ENCODE measurements at places on chromosomes 6 and 20. TPM values are rescaled to one million over a fixed set of nuclear protein-coding genes. Genes with fewer than 3 reads are reported as not detected.

DNA sequence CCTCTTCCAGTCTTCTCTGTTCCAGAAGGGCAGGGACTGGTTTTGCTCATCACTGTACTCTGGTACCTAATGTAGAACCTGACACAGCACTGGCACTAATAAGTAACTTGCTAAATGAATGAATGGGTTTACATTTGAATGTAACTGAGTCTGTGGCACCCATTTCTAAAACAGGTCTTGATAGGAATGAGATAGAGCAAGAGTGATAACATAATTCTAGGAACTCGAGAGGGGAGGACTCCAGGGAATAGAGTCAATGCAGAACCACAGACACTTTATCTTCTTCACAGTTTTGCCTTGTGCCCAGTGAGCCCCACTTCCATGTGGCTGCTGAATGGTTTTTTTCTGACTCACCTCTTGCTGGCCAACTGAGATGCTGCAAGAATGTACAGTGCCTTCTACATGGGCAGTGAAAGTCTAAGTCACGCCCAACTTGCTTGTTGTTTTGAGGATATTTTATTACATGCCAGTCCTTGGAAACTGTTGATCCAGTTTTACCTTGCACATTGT, 61.1 kb downstream of the TBC1D7 start:
- DNase-seq = no peak

GRCh38 chr20:64090165-64090564, 6.0 kb upstream of the LKAAEAR1 start:
- no peak for DNase-seq

DNA sequence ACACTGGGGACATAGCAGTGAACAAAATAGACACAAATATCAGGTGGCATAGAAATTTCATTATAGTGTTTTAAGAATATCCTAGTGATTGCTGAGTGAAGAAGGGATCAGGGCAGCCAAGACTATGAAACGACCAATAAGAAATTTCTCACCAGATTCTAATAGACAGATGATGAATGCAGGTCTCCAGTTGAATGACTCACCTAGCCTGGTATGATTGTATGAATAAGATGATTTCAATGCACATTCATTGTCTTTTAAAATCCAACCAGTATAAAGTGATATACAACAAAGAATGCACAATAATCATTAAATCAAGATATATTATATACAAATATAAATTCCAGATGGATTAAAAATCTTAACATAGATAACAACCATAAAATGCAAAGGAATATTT, 124.5 kb upstream of the TENT5A start:
- DNase-seq = no peak

DNA sequence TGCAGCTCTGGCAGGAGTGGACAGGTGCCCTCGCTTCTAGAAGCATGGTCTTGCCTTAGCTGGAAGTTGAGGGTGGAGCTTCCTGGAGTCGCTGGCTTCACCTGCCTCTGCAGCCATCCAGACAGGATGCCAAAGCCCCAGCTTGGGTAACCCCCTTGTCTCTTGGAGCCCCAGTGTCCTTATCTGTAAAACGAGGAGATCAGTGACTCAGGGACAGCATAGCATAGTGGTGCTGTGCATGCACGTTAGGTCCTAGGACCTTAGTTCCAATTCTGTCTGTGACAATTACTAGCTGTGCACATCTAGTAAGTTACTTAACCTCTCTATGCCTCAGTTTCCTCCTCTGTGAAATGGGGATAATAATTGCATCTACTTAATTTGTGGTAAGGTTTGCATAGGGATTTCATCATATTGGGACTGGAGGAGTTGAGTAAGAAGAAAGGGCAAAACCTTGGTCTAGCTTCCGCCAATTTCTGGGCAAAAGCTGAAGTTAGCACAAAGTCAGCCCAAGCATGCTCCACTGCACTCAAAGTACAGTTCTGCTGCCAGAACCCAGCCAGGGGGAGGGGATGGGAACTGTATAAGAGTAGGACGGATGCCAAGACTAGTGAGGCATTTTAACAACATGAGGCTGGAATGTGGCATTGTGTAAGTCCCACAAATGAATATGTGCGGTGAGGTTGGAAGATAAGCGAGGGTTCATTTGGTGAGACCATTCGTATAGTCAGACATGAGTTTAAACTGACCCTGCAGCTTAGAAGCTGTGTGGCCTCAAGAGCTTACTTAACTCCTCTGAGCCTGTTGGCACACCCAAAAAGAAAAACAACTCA, 24.5 kb downstream of the TOX2 start:
- peak; percentile 72 for DNase-seq

DNA sequence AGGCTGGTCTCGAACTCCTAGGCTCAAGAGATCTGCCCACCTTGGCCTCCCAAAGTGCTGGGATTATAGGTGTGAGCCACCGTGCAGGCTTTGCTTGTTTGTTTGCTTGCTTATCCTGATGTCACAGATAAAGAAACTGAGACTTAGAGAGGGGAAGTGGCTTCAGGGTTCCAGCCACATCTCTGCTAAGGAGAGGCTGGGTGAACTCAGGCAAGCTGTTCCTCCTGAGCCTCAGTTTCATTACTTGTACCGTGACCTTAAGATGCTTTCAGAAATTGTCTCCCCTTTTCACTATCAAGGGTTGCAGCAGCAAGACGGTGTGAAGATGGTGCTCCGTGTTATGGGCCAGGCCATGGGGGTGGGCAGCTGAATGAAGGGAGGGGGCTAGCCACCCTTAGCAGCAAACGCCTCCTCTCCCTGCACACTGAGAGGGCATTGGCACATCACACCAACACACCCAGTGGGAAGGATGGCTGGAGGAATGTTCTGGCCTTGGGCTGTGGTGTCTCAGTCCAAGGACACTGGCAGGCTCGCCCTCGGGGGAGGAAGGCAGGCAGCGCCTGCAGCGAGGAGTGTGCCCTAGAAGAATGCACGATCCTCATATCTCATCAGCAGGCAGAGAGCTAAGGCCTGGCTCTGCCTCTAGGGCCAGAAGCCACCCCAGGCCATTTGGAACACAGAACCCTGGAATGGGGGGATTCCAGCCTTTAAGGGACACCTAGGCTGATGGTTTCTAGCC, 48.2 kb upstream of the TLDC2 start:
- DNase-seq = no peak

DNA sequence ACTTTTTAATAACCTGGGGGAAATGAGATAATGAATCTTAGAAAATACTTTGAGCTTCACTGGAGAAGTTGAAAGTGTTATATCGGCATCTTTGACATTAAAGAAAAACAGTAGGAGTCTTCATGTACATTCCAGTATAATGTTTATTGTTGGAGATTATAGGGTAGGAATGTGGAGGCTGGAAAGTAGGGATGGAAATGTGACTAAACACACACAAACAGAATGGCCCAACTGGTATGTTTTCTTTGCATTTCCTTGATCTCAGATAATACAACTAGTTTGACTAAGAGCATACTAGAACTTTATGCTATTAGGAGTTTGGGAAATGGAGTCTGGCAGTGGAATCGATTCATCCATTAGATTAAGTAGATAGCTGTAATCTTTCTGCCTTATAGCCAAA, 10.1 kb upstream of the BAG2 start:
- DNase-seq = no peak

- no peak for DNase-seq
Measured at GRCh38 chr6:19041906-19042305, 654.8 kb downstream of the RNF144B start.

- DNase-seq = no peak
Measured at GRCh38 chr6:91240878-91241603, 654.2 kb upstream of the MAP3K7 start.

DNA sequence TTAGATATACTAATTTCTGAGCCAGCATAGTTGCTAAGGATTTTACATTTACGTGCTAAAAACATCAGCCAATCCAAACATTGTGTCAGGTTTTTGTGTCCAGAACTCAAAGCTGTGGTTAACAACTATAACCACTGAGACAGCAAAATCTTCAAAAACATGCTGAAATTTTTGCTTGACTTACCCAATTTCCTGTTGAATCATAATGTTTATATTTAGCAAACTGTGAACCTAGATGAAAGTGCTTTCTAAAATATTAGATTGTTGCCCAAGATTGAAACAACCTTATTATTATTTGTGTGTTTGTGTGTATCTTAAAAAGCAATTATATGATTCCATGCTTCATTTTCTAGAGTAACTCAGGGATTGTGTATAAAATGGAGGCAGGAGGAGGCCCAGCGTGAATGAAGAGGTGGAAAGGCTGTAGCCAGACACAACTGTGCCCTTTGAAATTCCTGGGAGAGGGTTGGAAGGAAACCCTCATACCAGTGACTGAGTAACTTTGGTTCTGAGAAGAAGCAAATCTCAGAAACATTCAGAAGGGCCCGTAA, 48.0 kb downstream of the ARMC2 start:
- DNase-seq = no peak

DNA sequence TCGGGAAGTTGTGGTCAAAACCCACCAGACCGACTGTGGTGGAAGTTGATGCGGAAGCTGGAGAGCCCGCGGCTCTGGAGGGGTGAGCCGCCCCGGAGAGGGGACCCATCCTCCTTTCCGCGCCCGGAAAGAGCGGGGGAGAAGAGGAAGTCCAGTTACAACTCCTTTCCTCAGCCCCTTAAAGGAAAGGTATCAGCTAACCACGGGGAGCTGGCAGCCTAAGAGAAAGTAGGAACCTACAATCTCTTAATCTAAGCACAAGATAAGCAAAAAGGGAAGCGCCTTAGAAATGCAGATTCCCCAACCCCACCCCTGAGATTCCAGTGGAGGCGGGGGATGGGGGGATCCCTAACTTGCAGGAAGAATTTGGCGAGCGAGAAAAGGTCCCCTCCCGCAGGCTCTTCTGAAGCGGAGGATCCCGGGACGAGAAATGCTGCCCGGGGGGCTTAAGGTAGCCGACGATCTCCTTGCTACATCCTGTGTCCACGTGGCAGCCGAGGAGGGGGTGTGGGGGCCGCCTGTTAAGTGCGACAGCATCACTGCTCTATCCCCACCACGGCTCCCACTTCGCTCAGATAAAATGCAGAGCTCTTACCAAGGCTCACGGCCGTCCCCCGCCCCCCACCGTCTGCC, 87.5 kb downstream of the ZFP64 start:
- DNase-seq = no peak

GRCh38 chr6:148745926-148746325, 904 bp upstream of the UST start:
- no peak for DNase-seq

DNA sequence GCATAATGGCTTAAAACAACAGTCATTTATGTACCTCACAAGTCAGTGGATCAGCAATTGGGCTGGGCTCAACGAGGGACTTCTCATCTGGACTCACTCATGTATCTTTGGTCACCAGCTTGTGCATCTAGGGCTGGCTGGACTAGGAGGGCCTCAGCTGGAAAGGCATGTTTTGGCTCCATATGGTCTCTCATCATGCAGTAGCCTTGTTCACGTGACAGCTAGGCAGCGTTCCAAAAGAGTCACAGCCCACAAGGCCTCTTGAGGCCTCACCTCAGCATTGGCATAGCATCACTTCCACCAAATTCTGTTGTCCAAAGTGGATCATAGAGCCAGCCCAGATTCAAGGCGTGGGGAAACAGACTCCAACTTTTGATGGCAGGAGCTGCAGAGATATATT, 110.1 kb downstream of the MAFB start:
- DNase-seq = no peak

GRCh38 chr6:136174510-136174909, 75.6 kb downstream of the MTFR2 start:
- no peak for DNase-seq

- DNase-seq = no peak
Measured at GRCh38 chr20:5181958-5182357, 55.1 kb downstream of the CDS2 start.

DNA sequence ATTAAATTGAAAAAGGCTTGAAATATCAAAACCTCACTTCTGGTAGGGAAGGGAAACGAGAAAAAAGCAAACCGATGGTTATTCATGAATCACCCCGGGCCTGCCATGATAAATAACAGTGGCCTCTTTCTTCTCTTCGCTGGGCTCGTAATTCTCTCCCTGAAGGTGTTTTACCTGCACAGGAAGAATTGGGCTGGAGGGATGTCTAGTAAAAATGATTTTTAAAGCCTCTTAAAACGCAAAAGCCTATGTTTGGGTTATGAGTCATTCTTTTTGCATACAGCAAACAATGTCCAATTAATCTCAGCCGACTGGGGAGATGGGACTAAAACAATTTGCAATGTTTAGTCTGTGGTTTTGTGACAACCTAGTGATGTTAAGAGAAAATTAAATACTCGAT, 16.8 kb downstream of the LINC00237 start:
- no peak for DNase-seq

DNA sequence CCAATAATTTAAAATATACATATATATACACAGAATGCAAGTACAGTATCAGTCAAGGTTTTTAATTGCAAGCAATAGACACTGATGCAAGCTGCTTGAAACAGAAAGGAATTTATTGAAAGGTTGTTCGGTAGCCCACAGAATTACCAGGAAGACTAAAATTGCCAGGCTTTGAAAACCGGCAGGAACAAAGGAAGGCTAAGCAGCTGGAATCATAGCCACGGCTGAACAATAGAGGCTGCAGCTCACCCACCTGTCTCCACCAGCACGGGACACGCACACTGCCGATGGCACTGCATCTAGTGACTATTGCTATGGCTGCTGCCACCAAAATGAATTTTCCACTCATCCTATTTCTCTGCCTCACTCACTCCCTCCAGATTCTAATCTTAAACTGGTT, 22.0 kb upstream of the L3MBTL3 start:
- no peak for DNase-seq

DNA sequence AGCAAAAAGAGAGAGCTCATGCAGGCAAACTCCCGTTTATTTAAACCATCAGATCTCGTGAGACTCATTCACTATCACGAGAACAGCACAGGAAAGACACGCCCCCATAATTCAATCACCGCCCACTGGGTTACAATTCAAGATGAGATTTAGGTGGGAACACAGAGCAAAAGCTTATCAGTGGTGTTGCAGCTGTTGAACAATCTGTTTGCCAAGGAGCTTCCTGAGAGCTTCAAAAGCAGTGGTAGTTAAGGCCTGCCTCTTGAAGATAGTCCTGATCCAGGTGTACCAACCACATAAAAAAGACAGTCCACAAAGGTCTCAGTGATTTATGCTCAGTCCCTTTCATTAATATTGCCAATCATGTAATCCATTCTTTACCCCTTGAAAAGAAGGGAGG, 269.4 kb upstream of the IRAK1BP1 start:
- DNase-seq = no peak

GRCh38 chr6:118529756-118530155, 18.3 kb upstream of the PLN start:
- DNase-seq = no peak

GRCh38 chr20:37797669-37798175, 103.9 kb downstream of the CTNNBL1 start:
- DNase-seq = no peak

- no peak for DNase-seq
Measured at GRCh38 chr6:129209355-129209754, 326.4 kb downstream of the LAMA2 start.

GRCh38 chr6:135382182-135382628, 115.3 kb downstream of the AHI1 start:
- DNase-seq = no peak

Gene HCRTR2
- total RNA-seq = 0.16 TPM

Gene CLPSL2
- not detected for total RNA-seq

Gene C6orf132
- 11.6 TPM for total RNA-seq

Gene ADGRF1
- 1.5 TPM for total RNA-seq

Gene MYLK2
- total RNA-seq = not detected

All from hepatocyte (in vitro differentiated cells).